ENCODE measurements at places on chromosomes 3 and 15.
A peak's percentile ranks its signal among the peaks of the same experiment; 100 is the strongest.

- H3K4me1 ChIP-seq, result peaks cover 3% of the 10 kb centered on the region
- no peak overlapping the region for H3K4me3 ChIP-seq
- no peak overlapping the region for H3K27ac ChIP-seq
- no peaks in the 10 kb centered on the region for H3K27me3 ChIP-seq
Measured at GRCh38 chr15:69009341-69009740, 5.2 kb upstream of the NOX5 start.

DNA sequence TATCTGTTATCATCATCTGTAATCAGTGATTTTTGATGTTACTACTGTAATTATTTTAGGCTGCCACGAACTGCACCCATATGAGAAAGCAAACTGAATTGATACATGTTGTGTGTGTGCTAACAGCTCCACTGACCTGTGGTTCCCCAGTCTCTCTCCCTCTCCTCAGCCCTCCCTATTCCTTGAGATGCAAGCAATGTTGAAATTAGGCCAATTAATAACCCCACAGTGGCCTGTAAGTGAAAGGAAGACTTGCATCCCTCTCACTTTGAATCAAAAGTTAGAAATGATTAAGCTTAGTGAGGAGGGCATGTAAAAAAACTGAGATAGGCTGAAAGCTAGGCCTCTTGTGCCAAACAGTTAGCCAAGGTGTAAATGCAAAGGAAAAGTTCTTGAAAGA lies 218.6 kb upstream of the LRRFIP2 start:
- no peaks in the 10 kb centered on the region for H3K4me1 ChIP-seq
- H3K27me3 ChIP-seq, result no peaks in the 10 kb centered on the region
- peaks cover 40% of the 10 kb centered on the region for H3K36me3 ChIP-seq
- no peak overlapping the region for H3K4me3 ChIP-seq
- no peak overlapping the region for H3K27ac ChIP-seq
- no peak for DNase-seq

DNA sequence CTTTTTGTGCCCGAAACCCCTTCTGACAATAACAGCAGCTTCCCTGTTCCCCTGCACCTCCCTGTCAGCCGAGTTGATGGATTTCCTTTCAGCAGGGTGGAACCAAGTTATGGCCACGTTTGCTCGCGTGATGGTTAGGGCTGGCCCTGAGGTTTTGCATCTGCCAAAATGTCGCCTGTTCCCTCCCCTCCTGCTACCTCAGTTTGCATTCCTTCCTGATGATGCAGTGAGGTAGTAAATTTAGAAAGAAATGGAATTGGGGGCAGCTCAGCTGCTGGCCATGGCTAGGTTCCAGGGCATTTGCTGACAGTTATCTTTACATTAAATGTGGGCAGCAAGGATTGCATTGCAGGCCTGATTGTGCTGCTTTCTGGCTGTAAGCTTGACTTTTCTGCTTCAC lies 13.2 kb downstream of the LIMD1 start:
- H3K27me3 ChIP-seq, result no peaks in the 10 kb centered on the region
- peak overlapping the region; percentile 33 for H3K27ac ChIP-seq
- H3K36me3 ChIP-seq, result peaks cover 41% of the 10 kb centered on the region
- peaks cover 44% of the 10 kb centered on the region for H3K4me1 ChIP-seq
- DNase-seq, result peak; percentile 37

DNA sequence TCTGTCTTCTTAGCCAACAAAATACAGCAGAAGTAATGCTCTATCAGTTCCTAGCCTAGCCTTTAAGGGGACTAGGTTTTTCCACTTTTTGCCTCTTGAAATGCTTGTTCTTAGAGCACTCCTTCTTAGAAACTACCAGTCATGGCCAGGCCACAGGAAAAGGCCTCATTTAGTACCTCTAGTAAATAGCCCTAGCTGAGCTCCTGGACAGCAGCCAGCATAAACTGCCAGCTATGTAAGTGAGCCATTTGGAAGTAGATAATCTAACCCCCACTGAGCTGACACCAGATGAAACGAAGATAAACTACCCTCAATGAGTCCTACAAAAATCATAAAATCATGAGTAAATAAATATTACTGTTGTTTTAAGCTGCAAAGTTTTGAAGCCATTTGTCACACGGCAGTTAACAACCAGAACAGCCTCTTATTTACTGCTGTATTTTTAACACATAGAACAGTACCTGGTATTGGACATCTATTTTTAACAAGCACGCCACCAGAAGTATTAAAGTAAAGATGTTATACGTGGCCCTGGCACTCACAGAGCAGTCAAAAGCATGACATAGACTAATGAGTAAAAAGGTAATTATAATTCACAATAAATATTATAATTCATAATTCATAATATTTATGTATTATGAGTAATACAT lies 12.0 kb downstream of the TBC1D5 start:
- no peaks in the 10 kb centered on the region for H3K4me1 ChIP-seq
- no peak overlapping the region for H3K4me3 ChIP-seq
- H3K27me3 ChIP-seq, result no peaks in the 10 kb centered on the region
- peak; percentile 15 for DNase-seq
- peaks cover 3% of the 10 kb centered on the region for H3K36me3 ChIP-seq

DNA sequence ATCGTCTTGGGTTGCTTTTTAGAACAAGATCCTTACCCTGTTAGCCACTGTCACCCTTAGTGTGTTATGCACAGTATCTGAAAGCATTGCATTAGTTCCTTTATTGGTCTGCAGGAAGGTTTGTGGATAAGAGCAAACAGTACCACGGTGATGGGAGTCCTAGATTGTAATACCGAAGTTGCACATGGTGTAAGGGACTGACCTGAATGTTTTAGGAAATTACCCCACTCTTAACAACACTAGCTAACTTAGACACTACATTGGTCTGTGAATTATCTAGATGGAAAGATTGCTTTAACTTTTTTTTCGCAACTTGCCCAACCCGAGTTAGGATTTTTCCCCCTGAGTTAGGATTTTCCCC lies 1.3 kb downstream of the STT3B start:
- no peak overlapping the region for H3K27ac ChIP-seq
- DNase-seq, result peak; percentile 44
- peaks cover 1% of the 10 kb centered on the region for H3K4me1 ChIP-seq

DNA sequence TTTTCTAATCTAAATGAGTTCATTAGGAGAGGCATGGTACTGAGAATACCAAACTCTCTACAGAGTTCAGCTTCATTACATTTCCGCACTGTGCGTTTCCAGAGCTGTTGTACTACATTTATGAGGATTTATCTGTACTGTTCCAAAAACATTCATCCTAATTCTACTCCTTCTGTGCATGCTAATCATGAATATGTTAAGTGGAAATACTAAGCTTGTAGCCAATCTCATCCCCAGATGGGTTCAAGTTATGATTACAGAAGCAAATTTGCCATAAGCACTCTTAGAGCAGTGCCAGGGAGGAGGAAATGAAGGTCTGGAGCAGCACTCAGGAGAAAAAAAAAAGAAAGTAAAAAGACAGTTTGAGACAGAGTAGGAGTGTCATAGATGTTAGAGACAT lies 544.3 kb downstream of the GBE1 start:
- no peak for DNase-seq
- no peaks in the 10 kb centered on the region for H3K36me3 ChIP-seq
- peaks cover 5% of the 10 kb centered on the region for H3K4me1 ChIP-seq
- H3K4me3 ChIP-seq, result no peak overlapping the region
- H3K27ac ChIP-seq, result no peak overlapping the region

DNA sequence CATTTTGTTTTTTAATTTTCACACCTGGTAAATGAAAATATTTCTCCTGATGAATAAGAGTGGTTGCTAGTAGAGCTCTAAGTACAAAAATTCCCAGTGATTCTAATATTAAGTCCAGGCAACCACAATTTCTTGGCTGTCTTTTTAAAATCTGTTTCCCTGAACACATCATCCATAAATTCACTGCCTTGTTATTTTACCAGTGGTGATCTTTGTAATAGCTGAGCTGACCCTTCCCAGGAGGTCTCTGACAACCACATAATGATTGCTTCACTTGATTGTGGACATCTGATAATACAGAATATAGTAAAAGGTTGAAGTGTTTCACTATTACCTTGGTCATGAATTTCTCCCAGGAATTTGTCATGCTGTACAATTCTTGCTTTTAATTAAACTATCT lies 13.9 kb upstream of the TOP2B start:
- no peaks in the 10 kb centered on the region for H3K36me3 ChIP-seq
- H3K4me1 ChIP-seq, result no peaks in the 10 kb centered on the region
- DNase-seq, result no peak
- no peaks in the 10 kb centered on the region for H3K27me3 ChIP-seq

DNA sequence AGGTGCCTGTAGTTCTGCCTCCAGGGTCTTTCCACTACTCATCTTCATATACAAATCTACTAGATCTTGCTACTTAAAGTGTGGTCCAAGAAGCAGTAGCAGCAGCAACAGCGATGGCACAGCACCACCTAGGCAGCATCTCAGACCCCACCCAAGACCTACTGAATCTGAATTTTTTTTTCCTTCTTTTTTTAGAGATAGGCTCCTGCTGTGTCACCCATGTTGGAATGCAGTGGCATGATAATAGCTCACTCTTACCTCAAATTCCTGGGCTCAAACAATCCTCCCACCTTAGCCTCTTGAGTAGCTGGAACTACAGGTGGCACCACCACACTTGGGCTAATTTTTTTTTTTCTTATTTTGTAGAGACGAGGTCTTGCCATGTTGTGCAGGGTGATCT lies 346.7 kb upstream of the TGFBR2 start:
- peaks cover 4% of the 10 kb centered on the region for H3K4me1 ChIP-seq
- H3K27ac ChIP-seq, result no peak overlapping the region
- no peaks in the 10 kb centered on the region for H3K36me3 ChIP-seq

DNA sequence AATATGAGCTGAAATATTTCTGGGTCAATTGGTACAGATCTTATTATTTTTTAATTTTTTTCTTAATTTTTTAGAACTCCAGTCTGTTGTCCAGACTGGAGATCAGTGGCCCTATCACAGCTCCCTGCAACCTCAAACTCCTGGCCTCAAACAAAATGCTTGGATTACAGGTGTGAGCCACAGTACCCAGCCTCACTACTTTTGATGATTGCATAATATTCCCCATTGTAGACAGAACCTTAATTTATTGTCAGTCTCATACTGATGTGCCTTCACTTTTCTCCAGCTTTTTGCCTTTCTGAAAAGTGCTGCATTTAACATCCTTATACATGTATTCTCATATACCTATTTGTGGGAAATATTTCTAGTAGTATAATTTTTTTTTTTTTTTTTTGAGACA lies 144.9 kb downstream of the LIPC start:
- H3K27ac ChIP-seq, result no peak overlapping the region
- DNase-seq, result no peak
- no peaks in the 10 kb centered on the region for H3K4me1 ChIP-seq
- no peak overlapping the region for H3K4me3 ChIP-seq
- H3K36me3 ChIP-seq, result no peaks in the 10 kb centered on the region
- H3K27me3 ChIP-seq, result no peaks in the 10 kb centered on the region

GRCh38 chr3:134675726-134676256 lies 25.0 kb upstream of the KY start:
- H3K27ac ChIP-seq, result no peak overlapping the region
- H3K36me3 ChIP-seq, result no peaks in the 10 kb centered on the region
- no peak overlapping the region for H3K4me3 ChIP-seq
- no peak for DNase-seq
- peaks cover 8% of the 10 kb centered on the region for H3K27me3 ChIP-seq

- H3K27ac ChIP-seq, result no peak overlapping the region
- H3K27me3 ChIP-seq, result no peaks in the 10 kb centered on the region
- H3K4me3 ChIP-seq, result peak overlapping the region; percentile 69
- H3K36me3 ChIP-seq, result no peaks in the 10 kb centered on the region
- no peak for DNase-seq
- no peaks in the 10 kb centered on the region for H3K4me1 ChIP-seq
Measured at GRCh38 chr3:191523148-191523547, 62.2 kb downstream of the PYDC2 start.

- peak overlapping the region; percentile 96 for H3K4me3 ChIP-seq
- H3K36me3 ChIP-seq, result peaks cover 2% of the 10 kb centered on the region
- H3K27ac ChIP-seq, result no peak overlapping the region
- no peaks in the 10 kb centered on the region for H3K27me3 ChIP-seq
Measured at GRCh38 chr3:132661101-132661500, 972 bp downstream of the UBA5 start.

GRCh38 chr15:51812598-51812997 lies 16.9 kb upstream of the TMOD3 start:
- no peak for DNase-seq
- no peaks in the 10 kb centered on the region for H3K36me3 ChIP-seq
- H3K4me3 ChIP-seq, result no peak overlapping the region
- no peaks in the 10 kb centered on the region for H3K4me1 ChIP-seq
- no peak overlapping the region for H3K27ac ChIP-seq
